ENCODE measurements at places on chromosomes 3 and 15. TPM values are rescaled to one million over a fixed set of nuclear protein-coding genes. Genes with fewer than 3 reads are reported as not detected.
A peak's percentile ranks its signal among the peaks of the same experiment; 100 is the strongest.

DNA sequence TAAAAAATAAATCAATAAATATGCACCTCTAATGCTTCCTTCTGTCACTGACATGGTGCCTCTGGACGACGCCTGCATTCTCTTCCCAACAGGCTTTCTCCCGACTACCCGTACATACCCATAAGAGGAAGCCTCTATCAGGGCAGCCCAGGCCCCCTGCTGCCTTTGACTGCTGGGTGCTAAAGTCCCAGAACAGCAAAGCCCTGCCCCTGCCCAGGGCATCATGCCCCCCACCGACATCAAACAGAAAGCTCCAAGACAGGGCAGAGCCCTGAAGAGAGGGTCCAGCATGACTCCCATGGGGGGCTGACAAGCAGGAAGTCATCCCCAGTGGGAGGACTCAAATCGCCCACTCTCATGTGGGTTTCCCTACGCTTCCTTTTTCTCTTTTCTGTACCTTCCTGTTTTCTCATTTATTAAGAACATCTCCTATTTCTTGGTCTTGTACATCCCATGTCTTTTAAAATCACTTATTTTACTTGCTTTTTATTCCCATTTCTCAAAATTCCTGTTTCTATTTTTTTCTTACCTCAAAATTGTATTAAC lies 23.4 kb downstream of the XPC start:
- peaks cover 2% of the 10 kb centered on the region for H3K27me3 ChIP-seq
- no peak overlapping the region for H3K27ac ChIP-seq
- no peaks in the 10 kb centered on the region for H3K36me3 ChIP-seq
- H3K4me3 ChIP-seq = no peak overlapping the region

CLDN18 gene
- not detected for total RNA-seq

GRCh38 chr3:190495796-190496195 lies 18.1 kb upstream of the IL1RAP start:
- no peak overlapping the region for H3K27ac ChIP-seq
- H3K27me3 ChIP-seq = no peaks in the 10 kb centered on the region
- peaks cover 10% of the 10 kb centered on the region for H3K4me1 ChIP-seq
- no peak overlapping the region for H3K4me3 ChIP-seq
- no peaks in the 10 kb centered on the region for H3K36me3 ChIP-seq

GRCh38 chr3:194885766-194886165 lies 200.1 kb downstream of the FAM43A start:
- H3K27ac ChIP-seq = no peak overlapping the region
- no peak overlapping the region for H3K4me3 ChIP-seq
- H3K36me3 ChIP-seq = peaks cover 12% of the 10 kb centered on the region
- no peak for DNase-seq
- H3K4me1 ChIP-seq = peaks cover 18% of the 10 kb centered on the region

- H3K4me3 ChIP-seq = no peak overlapping the region
- no peaks in the 10 kb centered on the region for H3K4me1 ChIP-seq
- no peaks in the 10 kb centered on the region for H3K27me3 ChIP-seq
- H3K36me3 ChIP-seq = peaks cover 17% of the 10 kb centered on the region
Observed at GRCh38 chr3:162192340-162193029, 695.9 kb downstream of the OTOL1 start.

DNA sequence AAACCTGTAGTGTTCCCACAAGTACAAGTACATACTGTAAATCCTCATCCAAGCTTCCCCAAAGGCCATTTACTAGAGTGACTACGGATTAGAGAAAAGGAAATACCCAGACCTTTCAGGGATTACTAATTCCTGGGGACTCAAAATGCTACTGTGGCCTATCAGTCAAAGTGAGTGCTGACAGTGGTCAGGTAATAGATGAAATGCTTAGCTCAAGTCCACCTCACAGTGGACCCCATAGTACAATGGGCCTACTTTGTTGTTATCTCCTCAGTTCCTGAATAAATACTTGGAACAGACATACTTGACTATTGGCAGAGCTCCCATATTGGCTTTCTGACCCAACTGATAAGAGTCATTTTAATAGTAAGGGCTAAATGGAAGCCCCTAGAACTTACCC lies 61.6 kb downstream of the MAP4 start:
- H3K27ac ChIP-seq = no peak overlapping the region
- no peak for DNase-seq
- H3K4me3 ChIP-seq = no peak overlapping the region

GRCh38 chr3:98963546-98963945 lies 62.1 kb upstream of the DCBLD2 start:
- no peak overlapping the region for H3K4me3 ChIP-seq
- H3K27me3 ChIP-seq = no peaks in the 10 kb centered on the region
- no peak for DNase-seq
- peaks cover 2% of the 10 kb centered on the region for H3K4me1 ChIP-seq

- no peaks in the 10 kb centered on the region for H3K27me3 ChIP-seq
- H3K4me1 ChIP-seq = no peaks in the 10 kb centered on the region
- no peak overlapping the region for H3K27ac ChIP-seq
- no peak overlapping the region for H3K4me3 ChIP-seq
Observed at GRCh38 chr3:33256249-33256648, 21.0 kb upstream of the FBXL2 start.

DNA sequence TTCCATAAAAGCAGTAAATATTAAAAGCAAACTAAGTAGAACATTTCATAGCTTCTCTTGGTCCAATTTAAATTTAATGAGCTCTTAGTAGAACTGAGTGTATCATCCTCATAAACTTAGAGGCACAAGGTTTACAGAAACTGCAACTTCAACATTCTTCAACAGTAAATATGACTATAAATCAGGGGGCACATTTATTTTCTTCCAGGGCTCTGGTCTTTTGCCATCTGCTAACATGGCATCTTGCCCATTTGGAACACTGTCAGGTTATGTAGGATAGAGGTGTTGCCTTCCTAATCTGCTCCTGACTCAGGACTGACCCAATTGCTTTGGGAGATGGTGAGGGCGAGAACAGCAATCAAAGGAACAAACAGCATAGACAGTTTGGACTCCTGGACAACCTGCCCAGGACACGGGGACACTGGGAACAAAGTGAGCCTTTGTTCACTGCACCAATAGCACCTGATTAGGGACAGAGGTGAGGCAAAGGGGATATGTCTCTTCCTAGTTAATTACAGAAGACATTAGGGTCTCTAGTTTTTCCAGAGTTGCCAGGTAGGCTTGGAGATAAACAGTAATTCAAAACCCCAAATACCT lies 610.2 kb upstream of the ROBO2 start:
- peaks cover 3% of the 10 kb centered on the region for H3K27me3 ChIP-seq
- no peak overlapping the region for H3K27ac ChIP-seq
- H3K4me1 ChIP-seq = peaks cover 3% of the 10 kb centered on the region
- H3K36me3 ChIP-seq = no peaks in the 10 kb centered on the region
- DNase-seq = no peak

GRCh38 chr3:50358355-50358910 lies 888 bp downstream of the TMEM115 start:
- H3K27me3 ChIP-seq = peaks cover 4% of the 10 kb centered on the region
- peak overlapping the region; percentile 94 for H3K4me3 ChIP-seq
- no peak for DNase-seq
- H3K27ac ChIP-seq = peak overlapping the region; percentile 75

DNA sequence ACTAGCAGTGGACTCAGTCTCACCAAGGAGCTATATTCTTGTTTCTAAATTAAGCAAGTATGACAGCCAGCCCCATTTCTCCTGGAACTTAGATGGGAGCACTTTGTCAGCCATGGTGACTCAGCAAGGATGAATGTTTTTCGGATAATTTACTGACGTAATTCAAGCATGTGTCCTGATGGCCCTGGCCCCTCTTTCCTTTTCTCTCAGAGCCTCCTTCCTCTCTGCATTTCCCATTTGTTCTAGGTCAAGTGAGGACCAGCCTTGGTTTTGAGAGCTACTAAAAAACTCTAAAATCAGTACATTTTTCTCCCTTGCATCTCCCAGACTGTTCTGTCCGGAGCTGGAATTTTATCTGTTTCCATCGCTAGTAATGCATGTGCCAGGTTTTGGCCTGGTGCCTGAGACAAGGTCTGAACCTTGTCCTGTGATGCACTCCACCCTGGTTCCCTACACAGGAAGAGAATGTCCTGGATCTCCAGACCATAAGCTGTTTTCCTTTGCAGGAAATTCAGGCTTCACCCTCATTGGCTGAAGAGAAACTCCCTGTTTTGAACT lies 256.6 kb upstream of the ROPN1 start:
- peaks cover 4% of the 10 kb centered on the region for H3K36me3 ChIP-seq
- H3K27ac ChIP-seq = no peak overlapping the region
- H3K4me1 ChIP-seq = peaks cover 43% of the 10 kb centered on the region
- no peak overlapping the region for H3K4me3 ChIP-seq
- H3K27me3 ChIP-seq = peaks cover 20% of the 10 kb centered on the region

GRCh38 chr15:92304223-92304975 lies 89.3 kb upstream of the ST8SIA2 start:
- no peak overlapping the region for H3K27ac ChIP-seq
- no peaks in the 10 kb centered on the region for H3K27me3 ChIP-seq
- DNase-seq = no peak
- no peak overlapping the region for H3K4me3 ChIP-seq

AMOTL2 gene
- 38.1 TPM for total RNA-seq

HMCES gene
- total RNA-seq = 37.7 TPM

- no peak for DNase-seq
- H3K4me1 ChIP-seq = no peaks in the 10 kb centered on the region
- no peaks in the 10 kb centered on the region for H3K36me3 ChIP-seq
- H3K27me3 ChIP-seq = no peaks in the 10 kb centered on the region
- no peak overlapping the region for H3K27ac ChIP-seq
Observed at GRCh38 chr3:133703915-133704314, 42.2 kb upstream of the TOPBP1 start.

DNA sequence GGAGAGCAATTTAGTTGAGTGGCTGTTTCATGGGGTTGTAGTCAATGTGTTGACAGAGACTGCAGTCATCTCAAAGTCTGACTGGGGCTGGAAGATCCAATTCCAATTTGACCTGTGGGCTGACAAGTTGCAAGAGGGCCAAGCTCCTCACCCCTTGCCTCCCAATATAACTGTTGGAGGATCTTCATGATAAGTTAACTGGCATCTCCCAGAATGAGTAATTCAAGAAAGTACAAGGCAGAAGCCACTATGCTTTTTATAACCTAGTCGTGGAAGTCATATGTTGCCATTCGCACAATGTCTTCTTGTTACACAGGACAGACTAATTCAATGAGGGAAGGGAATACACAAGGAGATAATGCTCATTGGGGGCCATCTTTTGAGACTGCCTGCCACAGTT lies 29.1 kb downstream of the GPR15 start:
- no peak overlapping the region for H3K27ac ChIP-seq
- H3K27me3 ChIP-seq = no peaks in the 10 kb centered on the region
- no peaks in the 10 kb centered on the region for H3K36me3 ChIP-seq
- DNase-seq = no peak

PFN2 gene
- total RNA-seq = 364 TPM

DNA sequence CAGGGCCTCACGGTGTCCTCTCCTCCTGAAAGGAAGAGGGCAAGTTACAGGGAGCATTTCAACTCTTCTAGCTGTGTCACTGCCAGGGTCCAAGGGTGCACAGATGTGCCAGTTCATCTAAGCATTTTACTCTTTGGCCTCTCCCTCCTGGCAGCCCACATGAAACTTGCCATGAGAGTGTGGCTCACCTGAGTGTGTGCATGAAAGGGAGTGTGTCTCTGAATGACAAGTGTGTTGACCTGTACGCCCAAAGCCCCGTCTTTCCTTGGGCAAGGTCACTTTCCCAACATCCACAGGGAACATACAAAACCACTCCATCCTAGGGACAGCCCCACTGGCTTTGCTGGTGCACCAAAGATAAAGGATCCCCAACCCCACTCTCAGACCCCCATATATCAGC lies 280.0 kb downstream of the NTRK3 start:
- H3K4me3 ChIP-seq = no peak overlapping the region
- no peak overlapping the region for H3K27ac ChIP-seq
- no peaks in the 10 kb centered on the region for H3K36me3 ChIP-seq

TUSC7 gene
- not detected for total RNA-seq

THRB gene
- 0.56 TPM for total RNA-seq

DNA sequence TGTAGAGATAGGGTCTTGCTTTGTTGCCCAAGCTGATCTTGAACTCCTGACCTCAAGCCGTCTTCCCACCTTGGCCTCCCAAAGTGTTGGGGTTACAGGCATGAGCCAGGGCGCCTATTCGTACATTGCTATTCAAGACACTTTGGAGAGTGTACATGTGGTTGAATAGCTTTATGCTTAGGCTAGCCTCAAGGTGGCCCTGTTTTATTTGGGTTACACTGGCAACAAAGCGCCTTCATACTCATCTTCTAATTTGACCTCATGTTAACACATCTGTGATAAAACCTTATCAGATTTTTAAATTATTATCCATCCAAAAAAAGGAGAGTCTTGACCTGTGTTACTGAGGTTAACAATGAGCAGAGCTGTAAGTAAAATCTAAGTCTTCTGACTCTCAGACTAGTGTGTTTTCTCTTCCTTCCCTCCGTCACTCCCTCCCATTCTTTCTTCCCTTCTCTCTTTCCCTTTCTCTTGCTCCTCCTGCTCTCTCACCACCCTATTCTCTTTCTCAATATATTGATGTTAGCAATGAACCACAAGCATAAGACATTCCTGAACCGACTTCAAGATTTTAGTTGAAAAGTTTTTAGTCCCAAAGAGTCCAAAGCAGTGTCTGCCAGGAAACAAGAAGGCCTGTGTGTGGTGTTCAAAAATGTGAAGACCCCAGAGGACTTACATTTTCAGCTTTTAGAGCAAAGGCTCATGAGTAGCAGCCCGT lies 603.7 kb upstream of the CFAP20DC start:
- H3K4me1 ChIP-seq = no peaks in the 10 kb centered on the region
- no peak for DNase-seq
- no peak overlapping the region for H3K4me3 ChIP-seq
- no peak overlapping the region for H3K27ac ChIP-seq
- no peaks in the 10 kb centered on the region for H3K27me3 ChIP-seq
- H3K36me3 ChIP-seq = peaks cover 28% of the 10 kb centered on the region

- H3K4me1 ChIP-seq = no peaks in the 10 kb centered on the region
- H3K27me3 ChIP-seq = no peaks in the 10 kb centered on the region
- H3K4me3 ChIP-seq = no peak overlapping the region
- no peak overlapping the region for H3K27ac ChIP-seq
Observed at GRCh38 chr3:481680-482079, 285.1 kb downstream of the CHL1 start.

- peak overlapping the region; percentile 95 for H3K4me3 ChIP-seq
- peak; percentile 78 for DNase-seq
- peaks cover 34% of the 10 kb centered on the region for H3K4me1 ChIP-seq
- peak overlapping the region; percentile 91 for H3K27ac ChIP-seq
- peaks cover 36% of the 10 kb centered on the region for H3K27me3 ChIP-seq
Observed at GRCh38 chr3:9396301-9396631, 1.1 kb upstream of the SETD5 start.

DNA sequence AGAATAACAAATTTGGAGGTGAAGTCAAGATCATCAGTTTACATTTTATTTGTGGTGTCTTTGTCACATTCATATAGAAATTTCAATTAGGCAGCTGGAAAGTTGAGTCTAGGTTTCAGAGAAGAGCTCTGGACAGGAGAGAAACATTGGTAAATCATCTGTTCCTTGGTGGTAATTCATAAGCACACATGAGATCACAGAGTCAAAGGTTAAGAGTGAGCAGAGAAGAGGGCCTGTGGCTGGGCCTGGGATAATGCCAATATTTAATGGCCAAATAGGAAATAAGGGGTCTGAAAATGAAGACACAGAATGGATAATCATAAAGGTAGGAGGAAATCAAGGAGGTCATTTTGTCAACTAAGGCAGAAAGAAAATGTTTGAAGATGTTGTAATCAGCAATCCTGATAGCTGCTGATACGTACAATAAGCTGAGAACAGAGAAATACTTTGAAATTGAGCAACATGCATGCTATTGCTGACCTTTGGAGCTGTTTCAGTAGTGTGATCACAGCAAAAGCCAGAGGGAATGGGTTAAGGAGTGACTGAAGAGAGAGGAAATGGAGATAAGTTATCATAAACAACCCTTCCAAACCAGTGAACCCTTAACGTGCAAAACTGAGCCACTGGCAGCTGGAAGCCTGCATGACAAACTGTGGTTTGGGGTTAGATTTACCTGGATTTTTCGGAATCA lies 692.8 kb downstream of the AGBL1 start:
- no peak overlapping the region for H3K27ac ChIP-seq
- H3K4me1 ChIP-seq = peaks cover 11% of the 10 kb centered on the region
- no peak for DNase-seq
- peaks cover 4% of the 10 kb centered on the region for H3K27me3 ChIP-seq
- no peaks in the 10 kb centered on the region for H3K36me3 ChIP-seq
